NCI-H146 (cell line): ENCODE measurements at places on chromosomes 5 and 9.

- DNase-seq: no peak
Observed at GRCh38 chr5:68273717-68274409, 58.3 kb downstream of the PIK3R1 start.

- no peak for DNase-seq
Observed at GRCh38 chr9:13270734-13271133, 8.8 kb downstream of the MPDZ start.

DNA sequence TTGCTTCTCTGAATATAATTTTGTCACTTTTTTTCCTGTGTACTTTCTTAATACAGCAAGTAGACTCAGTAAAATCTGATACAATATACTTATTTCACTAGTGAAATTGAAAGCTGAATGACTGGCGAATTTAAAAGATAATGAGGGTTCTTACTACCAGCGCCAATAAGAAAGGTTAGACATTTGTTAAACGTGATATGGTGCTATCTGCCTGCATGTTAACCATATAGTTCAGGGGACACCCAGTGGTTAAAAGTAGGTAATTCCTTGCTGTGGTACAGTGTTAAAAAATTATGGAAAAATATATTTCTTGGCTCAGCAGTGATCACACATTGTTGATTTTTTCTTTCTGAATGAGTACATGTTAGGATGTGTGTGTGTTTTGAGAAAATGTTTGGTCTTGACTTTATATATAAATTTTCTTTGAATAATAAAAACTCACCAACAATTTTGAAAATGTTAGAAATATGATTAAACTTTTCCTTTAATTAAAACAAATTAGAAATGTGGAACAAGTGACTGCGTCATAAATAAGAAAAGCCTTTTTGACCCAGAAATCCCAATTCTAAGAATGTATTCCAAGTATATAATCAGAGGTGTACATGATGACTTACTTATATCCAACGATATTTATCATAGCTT, 25.8 kb downstream of the CAST start:
- peak; percentile 24 for DNase-seq

DNA sequence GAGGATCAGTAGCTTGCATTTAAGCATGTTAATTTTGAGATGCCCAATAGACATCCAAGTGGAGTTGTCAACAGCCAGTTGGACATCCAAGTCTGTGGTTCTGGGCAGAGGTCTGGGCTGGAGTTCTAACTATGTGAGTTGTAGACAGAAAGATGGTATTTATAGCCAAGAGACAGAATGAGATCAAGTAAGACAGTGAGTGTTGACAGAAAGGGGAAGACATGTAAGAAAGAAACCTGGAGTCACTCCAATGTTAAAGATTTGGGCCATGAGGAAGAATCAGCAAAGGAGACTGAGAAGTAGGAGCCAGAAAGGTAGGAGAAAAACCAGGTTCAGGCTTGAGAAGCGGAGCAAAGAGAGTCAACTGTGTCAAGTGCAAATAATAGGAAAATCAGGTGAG, 95.5 kb upstream of the PUM3 start:
- DNase-seq: no peak

- DNase-seq: no peak
Observed at GRCh38 chr5:40082313-40082712, 597.4 kb upstream of the PTGER4 start.
